ENCODE measurements at places on chromosomes 7 and 10.

DNA sequence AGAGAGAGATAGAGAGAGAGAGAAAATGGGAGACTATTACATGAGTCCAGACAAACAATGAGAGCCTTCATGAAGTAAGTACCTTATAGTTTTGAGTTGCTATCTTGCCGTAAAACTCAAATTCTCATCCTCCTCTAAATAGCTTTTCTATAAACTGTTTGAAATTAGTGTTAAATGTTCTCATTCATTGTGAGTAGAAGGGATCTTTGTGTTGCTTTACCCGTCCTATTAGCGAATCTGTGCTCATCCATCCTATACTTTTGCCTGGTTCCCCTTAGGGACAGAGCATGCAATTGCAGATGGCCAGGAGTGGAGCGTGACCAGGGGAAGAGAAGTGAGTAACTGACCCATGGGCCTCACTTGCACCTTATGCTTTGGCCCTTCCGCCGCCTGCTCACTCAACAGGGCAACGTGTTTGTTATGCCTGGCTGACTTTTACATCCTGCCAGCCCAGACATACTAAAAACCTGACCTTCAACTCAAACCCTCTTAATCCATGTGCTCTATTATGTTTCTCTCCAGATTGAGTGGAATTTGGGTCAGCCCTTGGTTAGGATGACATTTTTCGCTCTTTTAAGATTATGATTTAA, 244.2 kb upstream of the YAE1 start:
- DNase-seq, result no peak

- DNase-seq, result no peak
Observed at GRCh38 chr7:58086871-58087535, 637.0 kb downstream of the ZNF716 start.

GRCh38 chr7:133528796-133529195, 275.9 kb downstream of the EXOC4 start:
- no peak for DNase-seq

DNA sequence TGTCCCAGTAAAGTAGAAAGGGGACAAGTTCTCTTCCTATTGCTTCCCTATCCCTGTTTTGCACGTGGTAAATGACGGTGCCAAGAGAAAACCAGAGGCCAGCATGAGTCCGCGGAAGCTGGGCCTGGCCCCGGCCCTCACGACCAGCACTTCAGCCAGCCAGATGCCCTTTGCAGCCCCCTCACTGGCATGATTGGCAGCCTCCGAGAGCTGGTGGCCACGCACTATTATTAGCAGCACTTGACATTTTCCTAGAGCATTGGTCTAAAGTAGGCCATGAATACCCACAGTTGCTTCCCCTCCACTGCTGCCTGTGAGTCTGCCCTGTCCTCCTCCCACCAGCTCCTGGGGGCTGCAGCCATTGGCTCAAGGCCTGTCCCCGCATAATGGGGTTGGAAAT, 369.1 kb downstream of the PLXNA4 start:
- no peak for DNase-seq

DNA sequence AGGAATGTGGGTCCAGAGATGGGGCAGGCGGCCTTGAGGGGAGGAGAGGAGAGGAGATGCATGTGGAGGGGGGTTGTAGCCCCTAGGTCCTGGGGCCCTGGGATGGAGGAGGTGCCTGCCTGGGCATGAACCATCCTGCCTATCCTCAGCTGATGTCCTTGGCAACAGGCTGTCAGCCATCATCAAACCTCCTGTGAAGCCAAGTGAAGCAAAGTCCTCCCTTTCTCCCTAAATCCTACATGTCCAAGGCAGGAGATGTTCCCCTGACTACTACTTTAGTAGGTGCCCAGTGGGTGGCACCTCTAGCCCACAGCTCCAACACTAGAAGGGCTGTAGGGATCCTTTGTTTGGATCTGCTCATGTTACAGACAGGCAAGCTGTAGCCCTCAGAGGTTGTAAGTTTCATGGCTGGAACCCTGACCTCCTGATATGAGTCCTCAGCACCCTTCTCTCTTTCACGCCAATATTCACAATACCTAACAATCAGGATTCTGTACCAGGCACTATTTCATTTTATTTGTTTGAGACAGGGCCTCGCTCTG, 66.6 kb upstream of the SYPL1 start:
- DNase-seq, result no peak

GRCh38 chr7:158431055-158431940, 156.3 kb downstream of the PTPRN2 start:
- DNase-seq, result no peak

GRCh38 chr10:60464659-60465058, 75.0 kb upstream of the ANK3 start:
- no peak for DNase-seq

- DNase-seq, result no peak
Observed at GRCh38 chr10:70561070-70561469, 41.5 kb downstream of the PRF1 start.

- no peak for DNase-seq
Observed at GRCh38 chr10:129772468-129773358, 191.4 kb downstream of the EBF3 start.

DNA sequence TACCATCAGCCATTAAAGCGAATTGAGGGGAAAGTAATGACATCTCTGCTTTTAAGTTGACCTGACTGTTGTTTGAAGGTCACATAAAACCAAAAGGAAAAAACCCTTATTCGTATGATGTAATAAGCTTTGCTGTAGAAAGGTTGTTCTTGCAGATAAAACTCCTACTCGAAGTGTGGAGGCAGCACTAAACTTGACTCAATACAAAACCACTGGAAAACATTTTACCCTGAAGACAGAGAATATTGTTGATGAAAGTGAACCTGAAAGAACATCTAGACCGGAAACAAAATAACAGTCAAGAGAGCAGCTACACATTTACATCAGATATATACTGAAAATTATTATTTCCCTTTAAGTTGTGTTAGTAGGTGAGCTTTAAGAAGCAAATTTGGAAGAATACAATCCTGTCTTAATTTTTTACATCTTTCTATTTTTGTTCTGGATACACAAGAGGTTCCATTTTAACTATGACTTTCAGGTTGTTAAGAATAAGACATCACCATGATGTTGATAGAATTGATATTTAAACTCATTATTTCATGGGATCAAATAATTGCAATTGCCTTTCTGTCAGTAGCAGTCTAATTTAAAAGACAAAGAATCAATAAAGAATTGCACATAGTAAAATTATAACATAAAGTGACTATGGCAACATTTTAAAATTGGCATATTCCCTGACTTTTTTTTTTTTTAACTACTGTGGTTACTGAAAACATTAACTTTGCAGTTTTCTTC, 6.4 kb downstream of the ETV1 start:
- no peak for DNase-seq

GRCh38 chr7:44162179-44162578, 21.0 kb upstream of the MYL7 start:
- no peak for DNase-seq

DNA sequence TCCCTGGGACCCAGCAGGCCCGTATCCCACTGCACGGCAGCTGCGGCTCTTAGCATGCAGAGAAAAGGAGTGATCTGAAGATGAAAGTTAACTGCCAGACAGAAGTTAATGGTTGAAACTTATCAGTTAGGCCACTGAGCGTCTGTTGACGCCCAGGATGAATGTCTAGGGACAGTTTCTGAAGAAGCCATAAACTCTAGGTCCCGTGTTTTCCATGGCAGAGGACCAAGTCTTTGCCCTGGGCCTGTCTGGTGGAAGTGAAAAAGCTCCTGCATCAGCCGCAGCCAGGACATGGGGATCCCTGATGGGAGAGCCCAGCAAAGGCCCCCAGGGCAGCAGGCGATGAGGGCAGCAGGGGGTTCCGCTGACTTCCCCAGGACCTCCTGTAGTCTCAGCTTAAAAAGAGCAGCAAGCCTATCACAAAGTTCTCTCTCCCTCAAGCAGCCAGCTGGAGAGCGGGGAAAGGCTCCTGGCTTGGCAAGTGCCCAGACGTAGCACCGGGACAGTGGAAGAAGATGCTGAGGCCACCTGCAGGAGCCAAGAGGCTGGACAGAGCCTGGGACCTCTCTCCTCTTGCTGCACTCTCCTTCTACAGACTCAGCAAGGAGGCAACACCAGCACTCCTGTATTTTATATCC, 79.6 kb downstream of the TNS3 start:
- DNase-seq, result no peak

DNA sequence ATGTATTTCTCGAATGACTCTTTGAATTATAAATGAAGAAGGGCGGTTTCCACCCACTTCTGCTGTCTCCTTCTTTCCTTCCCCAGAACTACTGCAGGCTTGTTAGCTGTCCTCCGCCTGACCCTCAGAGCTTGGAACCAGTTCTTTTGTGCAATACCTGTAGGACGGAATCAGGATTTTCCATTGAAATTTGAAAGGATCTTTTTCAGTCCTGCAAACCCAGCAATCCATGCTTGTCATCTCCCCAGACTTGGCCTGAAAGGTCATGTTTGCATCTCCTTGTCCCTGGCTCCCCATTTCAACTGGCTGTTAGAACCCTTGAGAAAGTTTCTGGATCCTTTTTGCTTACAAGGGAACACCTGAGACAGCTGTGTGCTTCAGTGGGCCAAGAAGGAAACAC, 47.5 kb downstream of the PLCE1 start:
- no peak for DNase-seq

DNA sequence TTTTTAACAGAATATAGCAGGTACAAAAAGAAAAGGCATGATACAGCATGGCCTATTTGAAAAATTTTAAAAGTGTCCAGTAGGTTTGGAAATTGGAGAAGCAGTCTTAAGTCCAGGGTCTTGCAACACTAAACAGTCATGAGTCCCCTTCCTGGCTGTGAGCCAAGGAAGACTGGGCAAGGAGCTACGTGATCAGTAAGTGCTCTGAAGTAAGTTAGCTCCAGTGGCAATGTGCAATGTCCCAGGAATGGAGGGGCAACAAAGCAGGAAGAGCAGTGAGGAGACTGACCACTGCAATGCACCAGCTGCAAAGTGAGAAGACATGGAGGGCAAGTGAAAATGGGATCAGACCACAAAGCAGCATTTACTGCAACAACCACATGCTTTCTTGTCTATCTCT, 72.9 kb upstream of the GRID1 start:
- no peak for DNase-seq

DNA sequence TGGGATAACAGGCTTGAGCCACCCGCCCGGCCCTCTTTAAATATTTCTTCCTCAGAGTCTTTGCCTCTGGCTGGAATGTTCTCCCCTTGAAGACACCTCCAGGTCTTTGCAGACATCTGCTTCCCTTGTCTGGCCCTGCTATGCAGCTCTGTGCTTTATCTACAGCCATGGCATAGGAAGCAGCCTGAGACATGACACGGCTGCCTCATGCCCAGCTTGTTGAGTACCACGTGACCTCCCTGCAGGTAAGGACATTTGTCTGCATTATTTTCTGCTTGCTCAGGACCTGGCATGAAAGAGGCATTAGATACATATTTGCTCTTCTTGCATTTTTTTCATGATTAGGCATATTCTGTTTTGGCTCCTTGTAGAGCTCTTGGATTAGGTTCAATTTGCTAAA, 113.8 kb upstream of the KLF6 start:
- DNase-seq, result no peak

DNA sequence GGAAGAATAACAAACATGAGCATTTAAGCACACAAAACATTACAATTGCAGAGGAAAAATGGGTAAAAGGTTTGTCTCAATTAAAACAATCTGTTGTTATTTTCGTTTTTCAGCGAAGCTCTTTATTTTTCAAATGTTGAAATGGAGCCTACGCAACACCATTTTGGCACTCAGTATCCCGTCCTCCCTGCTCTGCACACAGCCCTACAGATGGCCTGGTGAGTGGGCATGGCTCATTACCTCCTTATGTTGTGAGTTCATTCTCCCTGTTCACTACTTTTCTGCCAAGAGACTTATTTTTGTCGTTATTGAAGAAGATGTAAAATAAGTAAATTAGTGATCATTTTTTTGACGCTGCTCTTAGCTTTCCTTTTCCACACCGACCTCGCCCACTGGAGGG, 167.8 kb upstream of the CXCL12 start:
- peak; percentile 84 for DNase-seq

DNA sequence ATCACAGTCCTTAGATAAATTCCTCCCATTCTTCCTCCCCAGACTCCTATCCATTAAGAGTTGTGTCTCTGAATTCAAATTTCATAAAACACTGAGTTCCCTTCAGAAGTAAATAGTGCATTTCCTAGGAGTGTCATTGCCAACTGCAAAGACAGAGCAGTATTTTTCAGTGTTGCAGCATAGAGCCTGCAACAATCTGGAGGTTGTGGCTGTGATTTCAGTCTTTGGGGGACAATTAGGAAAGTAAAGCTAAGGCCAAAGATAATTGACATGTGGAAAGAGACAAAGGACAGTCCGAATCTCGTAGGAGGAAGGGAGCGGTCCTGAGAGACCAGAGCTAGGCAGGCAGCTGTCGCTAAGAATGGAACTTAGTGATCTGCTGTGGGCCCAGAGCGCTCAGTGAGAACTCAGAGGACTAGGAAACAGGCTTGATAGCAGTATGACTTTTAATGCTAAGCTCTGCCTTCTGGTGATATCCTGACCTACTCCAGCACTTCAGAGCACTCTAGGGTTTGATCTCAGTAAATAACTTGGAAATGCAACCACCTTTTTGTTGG, 46.2 kb downstream of the PRPF18 start:
- DNase-seq, result no peak

- DNase-seq, result no peak
Observed at GRCh38 chr10:15760681-15761080, 41.0 kb upstream of the ITGA8 start.

DNA sequence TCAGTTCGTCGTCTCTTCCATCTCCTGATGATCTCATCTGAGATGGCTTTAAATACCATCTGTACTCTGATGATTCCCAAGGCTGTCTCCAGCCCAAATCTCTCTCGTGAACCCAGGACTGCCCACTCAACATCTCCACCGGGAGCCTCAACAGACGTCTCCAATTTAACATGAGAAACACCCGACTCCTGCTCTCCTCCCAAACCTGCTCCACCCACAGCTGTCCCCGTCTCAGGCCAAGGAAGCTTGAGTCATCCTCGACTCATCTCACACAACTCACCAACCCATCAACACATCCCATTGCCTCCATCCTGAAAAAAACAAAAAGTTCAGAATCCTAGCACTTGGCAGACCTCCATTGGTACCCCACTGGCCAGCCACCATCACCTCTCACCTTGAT, 29.7 kb upstream of the CALN1 start:
- no peak for DNase-seq

- no peak for DNase-seq
Observed at GRCh38 chr10:133023216-133023843, 64.4 kb upstream of the ADGRA1 start.

DNA sequence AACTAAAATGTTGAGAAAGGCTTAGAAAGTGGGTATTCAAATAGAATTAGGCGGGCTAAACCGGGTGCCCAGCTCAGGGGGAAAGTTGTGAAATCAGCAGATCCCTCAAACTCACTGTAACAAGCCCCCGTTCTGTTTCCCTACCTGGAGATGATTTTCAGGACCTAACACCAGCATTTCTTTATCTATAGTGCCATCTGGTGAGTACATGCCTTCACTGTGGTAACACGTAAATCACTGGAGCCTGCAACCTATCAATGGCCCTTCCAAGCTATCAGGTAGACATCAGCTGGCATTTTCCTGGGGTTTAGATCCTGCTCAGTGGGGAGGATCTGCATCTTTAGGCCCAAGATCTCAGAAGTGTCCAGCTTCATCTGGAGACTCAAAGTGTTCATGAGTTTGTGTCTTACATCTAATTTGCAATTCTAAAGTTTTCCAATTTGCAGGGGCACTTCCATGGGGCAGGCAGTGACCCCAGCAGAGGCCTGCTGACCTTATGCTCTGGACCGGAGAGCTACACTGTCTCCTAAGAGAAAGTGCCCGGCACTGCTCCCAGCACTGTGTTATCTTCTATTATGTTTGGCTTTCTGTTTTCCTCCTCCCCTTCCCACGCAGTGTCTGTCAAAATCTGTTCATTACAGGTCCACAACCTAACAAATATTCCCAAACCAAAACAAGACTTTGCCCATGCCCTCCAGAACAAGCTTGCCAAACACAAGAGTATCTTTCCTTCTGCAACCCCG, 132.5 kb downstream of the LSM5 start:
- DNase-seq, result no peak

All from NCI-H446 treated with DMSO at 0.1 percent for 48 hours (cell line).